M059J (cell line): ENCODE measurements at places on chromosomes 4 and X. TPM values are rescaled to one million over a fixed set of nuclear protein-coding genes. Genes with fewer than 3 reads are reported as not detected.

The MAGEA9B gene
- 0.37 TPM in 1 of 2 replicates, not detected in the other for total RNA-seq

The TXK gene
- total RNA-seq, result 0.15 and 0.69 TPM in 2 replicates

The TRIM75 gene
- not detected in 2 replicates for total RNA-seq

The HEPH gene
- 0.10 TPM in 1 of 2 replicates, not detected in the other for total RNA-seq

The PHOX2B gene
- not detected in 2 replicates for total RNA-seq

The NXF2 gene
- total RNA-seq, result 0.42 TPM in 1 of 2 replicates, not detected in the other

The USP38 gene
- total RNA-seq, result 13.9 and 19.6 TPM in 2 replicates

- no peak for DNase-seq
These were observed 27.8 kb upstream of the SLC2A9 start for GRCh38 chr4:10048941-10049697.

DNA sequence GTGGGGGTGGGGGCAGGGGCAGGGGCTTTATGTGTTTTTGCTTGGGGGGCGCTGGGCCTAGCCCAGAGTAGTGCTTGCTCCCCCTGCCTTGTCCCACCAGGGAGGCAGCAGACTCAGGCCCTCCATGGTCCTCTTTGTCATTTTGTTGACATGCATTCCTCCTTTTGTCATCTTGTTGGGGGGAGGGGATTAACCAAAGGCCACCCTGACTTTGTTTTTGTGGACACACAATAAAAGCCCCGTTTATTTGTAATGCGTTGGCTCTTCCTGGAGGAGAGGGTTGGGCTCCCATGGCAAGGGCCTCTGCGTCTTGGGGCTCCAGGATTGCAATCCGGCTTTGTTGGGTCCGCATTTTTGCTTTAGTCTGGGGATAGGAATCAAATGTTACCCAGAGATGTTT lies 2.2 kb downstream of the EMD start:
- no peak for DNase-seq

DNA sequence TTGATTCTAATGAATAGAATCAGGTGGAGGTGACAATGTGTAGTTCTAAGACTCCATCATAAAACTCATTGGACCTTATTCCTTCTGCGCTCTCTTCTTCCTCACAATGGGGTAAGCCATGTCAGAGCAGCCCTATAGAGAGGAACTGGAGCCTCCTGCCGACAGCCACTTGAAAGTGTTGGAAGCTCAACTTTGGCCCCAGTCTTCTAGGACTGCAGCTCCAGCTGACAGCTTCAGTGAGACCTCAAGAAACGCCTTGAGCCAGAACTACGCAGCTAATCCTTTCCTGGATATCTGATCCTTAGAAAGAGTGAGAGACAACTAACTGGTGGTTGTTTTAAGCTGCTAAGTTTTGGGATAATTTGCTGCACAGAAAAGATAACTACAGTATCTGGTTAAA lies 22.1 kb upstream of the ADH7 start:
- no peak for DNase-seq

DNA sequence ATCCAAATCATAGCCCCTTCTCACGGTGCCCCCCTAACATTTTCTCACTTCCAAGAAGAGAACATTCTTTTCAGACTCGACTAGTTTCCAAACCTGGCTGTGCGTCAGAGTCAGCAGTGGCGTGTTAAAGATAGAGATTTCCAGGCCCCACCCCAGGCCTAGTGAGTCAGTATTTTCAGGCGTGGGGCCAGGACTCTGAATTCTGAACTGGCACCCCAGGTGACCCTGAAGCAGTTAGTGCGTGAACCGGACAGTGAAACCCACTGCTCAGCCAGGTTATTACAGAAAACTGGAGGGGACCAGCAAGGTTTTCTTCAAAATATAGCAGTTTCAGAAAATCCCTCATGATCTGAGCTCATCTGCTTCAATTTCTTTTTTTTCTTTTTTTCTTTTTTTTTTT lies 35.0 kb upstream of the BCOR start:
- DNase-seq, result peak; percentile 88

- peak; percentile 96 for DNase-seq
These were observed 8.6 kb downstream of the FAM200B start for GRCh38 chr4:15690020-15690809.

- no peak for DNase-seq
These were observed 54.9 kb downstream of the CASK start for GRCh38 chrX:41868392-41868977.

DNA sequence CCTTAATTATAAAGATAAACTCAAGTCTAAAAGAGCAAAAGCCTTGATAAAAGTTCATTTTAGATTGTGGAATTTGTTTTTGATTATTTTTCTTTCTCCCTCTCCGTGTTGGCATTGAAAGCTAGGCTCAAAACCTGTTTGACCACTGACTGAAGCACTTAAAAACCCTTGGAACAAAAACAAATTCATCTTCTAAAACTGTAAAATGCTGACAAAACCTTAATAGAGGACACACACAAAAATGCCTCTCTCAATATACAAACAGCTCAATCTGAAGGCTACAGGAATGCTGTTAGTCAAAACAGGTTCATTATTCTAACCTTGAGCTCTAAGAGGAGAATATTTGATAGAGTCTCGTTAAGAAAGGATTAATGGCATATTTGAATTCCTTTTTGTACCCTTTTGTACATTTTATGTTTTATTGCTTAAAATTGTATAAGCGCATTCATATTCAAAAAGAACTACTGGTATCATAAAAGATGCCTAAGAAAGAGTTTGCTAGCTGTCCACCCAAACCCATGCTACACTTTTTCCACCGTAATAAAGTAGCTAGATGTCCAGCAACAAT lies 74.3 kb upstream of the NAP1L5 start:
- DNase-seq, result no peak

DNA sequence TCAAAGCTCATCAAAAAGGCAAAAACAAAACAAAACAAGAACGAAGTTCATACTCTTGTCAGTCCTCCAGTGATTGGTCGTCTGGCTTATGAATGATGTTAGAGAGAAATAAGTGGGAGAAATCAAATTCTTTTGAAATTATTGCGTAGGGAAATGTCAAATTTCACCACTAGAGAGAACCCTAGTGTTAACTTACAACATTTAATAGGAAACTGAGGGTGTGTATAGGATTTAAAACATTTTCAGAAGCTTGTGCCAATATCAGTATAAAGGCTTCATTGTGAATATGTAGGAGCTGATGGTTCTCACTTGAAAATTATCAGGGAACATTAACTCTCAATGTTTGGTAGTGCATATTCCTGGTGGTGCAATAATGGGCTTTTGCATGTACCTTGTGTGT lies 17.4 kb downstream of the ADH6 start:
- DNase-seq, result no peak

DNA sequence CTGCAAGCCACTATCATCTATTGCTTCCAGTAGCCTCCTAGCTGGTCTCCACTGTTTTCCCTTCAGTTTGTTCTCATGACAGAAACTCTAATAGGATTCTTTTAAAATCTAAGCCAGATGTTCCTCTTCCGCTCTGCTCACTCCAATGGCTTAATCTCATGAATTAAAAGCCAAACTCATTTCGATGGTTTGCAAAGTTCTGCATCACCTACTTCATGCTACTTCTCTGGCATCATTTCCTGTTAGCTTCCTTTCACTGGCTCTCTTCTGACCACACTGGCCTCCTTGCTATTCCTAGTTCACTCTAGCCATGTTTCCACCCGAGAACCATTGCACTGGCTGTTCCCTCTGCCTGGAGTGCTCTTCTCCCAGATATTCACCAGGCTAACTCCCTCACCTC lies 102.0 kb upstream of the LSM6 start:
- DNase-seq, result no peak
